Caco-2 (cell line): ENCODE measurements at places on chromosomes 7 and 10.
A peak's percentile ranks its signal among the peaks of the same experiment; 100 is the strongest.

- no peaks in the 10 kb centered on the region; the same call in 1 of the 2 replicates for H3K36me3 ChIP-seq
- no peaks in the 10 kb centered on the region for H3K4me1 ChIP-seq
- no peak overlapping the region for H3K27ac ChIP-seq
- no peak for DNase-seq
These were observed 28.8 kb downstream of the TSPAN15 start for GRCh38 chr10:69480068-69480412.

DNA sequence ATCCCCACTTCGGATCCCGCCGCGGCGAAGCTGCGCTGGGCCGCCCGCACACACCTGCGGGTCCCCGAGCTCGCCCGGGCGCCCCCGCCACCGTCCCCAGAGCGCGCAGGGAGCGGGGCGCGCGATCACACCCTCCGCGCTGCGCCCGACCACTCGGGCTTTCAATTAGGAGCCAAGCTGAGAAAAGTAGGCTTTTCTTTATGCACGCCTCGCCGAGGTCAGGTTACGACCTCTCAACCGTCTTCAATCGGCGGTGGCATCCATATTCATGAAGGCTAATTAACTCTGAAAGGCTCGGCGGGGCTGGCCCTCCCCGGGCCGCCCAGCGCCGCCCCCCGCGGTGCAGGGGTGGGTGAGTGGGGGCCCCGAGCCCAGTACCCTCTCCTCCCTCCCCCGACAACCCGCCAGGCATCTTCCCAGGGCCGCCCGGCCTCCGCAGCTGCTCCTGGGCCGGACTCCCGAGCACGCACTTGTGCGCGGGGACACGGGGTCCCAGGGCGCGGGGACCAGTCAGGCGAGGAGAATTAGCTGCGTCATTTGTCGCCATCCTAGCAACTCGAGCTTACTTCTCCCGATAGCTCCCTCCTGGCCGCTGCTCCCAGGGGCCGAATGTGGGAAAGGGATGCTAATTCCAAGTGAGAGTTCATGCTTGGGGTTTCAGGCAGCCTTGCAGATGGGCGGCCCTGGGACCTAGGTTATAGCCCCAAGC is 155.5 kb upstream of the LYZL2 start:
- H3K27me3 ChIP-seq: peaks cover 1% of the 10 kb centered on the region; the same call in 1 of the 2 replicates
- no peak overlapping the region for H3K27ac ChIP-seq
- peak overlapping the region; percentile 24 for H3K4me3 ChIP-seq
- no peaks in the 10 kb centered on the region for H3K4me1 ChIP-seq
- H3K36me3 ChIP-seq: no peaks in the 10 kb centered on the region

DNA sequence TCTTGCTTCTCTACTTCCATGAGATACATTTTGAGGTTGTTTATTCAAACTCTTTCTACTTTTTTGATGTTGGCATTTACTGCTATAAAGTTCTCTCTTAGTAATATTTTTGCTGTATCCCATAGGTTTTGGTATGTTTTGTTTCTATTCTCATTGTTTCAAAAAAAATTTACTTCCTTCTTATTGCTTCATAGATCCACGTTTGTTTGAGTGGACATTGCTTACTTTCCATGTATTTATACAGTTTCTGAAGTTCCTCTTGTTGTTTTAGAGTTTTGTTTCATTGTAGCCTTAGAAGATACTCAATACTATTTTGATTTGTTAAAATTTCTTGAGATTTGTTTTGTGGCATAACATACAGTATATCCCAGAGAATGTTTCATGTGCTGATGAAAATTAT is 13.7 kb downstream of the TAS2R40 start:
- H3K36me3 ChIP-seq: no peaks in the 10 kb centered on the region
- no peak overlapping the region for H3K4me3 ChIP-seq
- no peak overlapping the region for H3K27ac ChIP-seq
- no peak for DNase-seq
- no peaks in the 10 kb centered on the region for H3K27me3 ChIP-seq

DNA sequence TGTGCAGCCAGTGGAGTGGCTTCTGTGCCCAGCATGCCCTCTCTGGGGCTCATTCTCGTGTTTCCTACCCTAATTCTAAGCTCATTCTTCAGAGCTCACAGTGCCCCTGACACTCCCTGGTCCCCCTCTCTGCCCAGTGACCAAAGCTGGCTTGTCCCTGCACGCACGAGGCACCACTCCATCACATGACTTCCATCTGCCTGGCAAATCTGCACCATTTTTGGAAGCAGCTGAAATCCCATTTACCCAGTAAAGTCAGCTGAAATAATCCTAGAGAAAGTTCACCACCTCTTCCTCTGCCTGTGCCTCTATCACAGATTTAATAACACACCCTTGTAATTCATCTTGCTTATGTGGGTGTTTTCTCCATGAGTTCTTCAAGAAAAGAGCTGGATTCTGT is 616.9 kb downstream of the PTPRN2 start:
- DNase-seq: no peak
- H3K27me3 ChIP-seq: no peaks in the 10 kb centered on the region
- no peaks in the 10 kb centered on the region for H3K4me1 ChIP-seq
- H3K36me3 ChIP-seq: no peaks in the 10 kb centered on the region
- H3K27ac ChIP-seq: no peak overlapping the region

DNA sequence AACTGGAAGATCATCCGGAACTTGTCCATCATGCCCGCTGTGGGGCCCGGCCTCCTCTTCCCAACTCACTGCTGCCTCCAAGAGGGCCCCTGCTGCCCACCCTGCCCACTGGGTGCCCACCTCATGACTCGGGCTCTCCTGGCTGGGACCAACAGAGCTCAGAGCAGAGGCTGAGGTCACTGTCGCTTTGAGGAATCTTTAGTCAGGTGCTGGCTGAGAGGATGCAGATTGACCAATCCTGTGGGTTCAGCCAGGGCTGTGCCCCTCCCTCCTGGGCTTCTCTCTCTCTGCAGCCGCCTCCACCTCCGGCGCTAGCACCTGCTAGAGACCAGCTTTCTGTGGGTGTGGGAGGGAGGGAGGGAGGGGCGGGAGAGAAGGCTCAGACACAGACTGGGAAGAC is at the start of gene CALHM1:
CALHM1 (minus strand) TSS at position 181 of the 400 bp plus-strand sequence; CDS start at position 32, 149 bp downstream.
- no peaks in the 10 kb centered on the region for H3K27me3 ChIP-seq
- H3K4me1 ChIP-seq: no peaks in the 10 kb centered on the region
- peak; percentile 66 for DNase-seq
- H3K27ac ChIP-seq: no peak within 1 kb of the TSS
- H3K4me3 ChIP-seq: no peak within 1 kb of the TSS

GRCh38 chr7:152521420-152522337 is 85.9 kb upstream of the KMT2C start:
- H3K36me3 ChIP-seq: no peaks in the 10 kb centered on the region
- DNase-seq: peak; percentile 22
- H3K4me3 ChIP-seq: no peak overlapping the region
- H3K27me3 ChIP-seq: no peaks in the 10 kb centered on the region
- no peaks in the 10 kb centered on the region for H3K4me1 ChIP-seq

- no peak overlapping the region for H3K4me3 ChIP-seq
- no peaks in the 10 kb centered on the region for H3K27me3 ChIP-seq
- DNase-seq: no peak
- H3K36me3 ChIP-seq: no peaks in the 10 kb centered on the region
These were observed 6.3 kb downstream of the LIPJ start for GRCh38 chr10:88592906-88593305.

GRCh38 chr7:116292381-116292780 is 82.0 kb downstream of the TES start:
- no peaks in the 10 kb centered on the region for H3K27me3 ChIP-seq
- no peaks in the 10 kb centered on the region for H3K4me1 ChIP-seq
- no peaks in the 10 kb centered on the region for H3K36me3 ChIP-seq
- no peak overlapping the region for H3K27ac ChIP-seq
- no peak for DNase-seq
- no peak overlapping the region for H3K4me3 ChIP-seq

GRCh38 chr7:127997226-127997922 is 33.9 kb downstream of the LRRC4 start:
- H3K4me3 ChIP-seq: no peak overlapping the region
- DNase-seq: no peak
- H3K27ac ChIP-seq: peak overlapping the region; percentile 16
- peaks cover 30% of the 10 kb centered on the region for H3K4me1 ChIP-seq

DNA sequence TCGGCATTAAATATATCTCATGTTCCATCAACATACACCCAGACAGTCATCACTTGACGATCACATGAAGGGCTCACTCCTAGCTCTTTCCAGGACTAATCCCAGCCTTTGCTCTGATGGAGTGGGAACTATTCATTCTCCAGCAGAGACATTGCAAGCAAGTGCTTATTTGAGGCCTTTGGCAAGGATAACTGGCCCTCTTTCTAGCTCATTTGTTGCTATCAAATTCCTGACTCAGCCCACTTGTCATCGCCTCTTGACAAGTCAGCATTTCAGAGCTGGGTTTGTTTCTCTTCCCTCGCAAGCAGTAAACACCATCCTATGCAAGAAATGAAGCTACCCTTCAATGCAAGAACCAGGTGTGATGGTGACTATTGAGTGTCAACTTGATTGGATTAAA is 1165.7 kb upstream of the AUTS2 start:
- H3K36me3 ChIP-seq: no peaks in the 10 kb centered on the region
- H3K27ac ChIP-seq: no peak overlapping the region
- no peak for DNase-seq
- no peaks in the 10 kb centered on the region for H3K27me3 ChIP-seq
- H3K4me1 ChIP-seq: no peaks in the 10 kb centered on the region

DNA sequence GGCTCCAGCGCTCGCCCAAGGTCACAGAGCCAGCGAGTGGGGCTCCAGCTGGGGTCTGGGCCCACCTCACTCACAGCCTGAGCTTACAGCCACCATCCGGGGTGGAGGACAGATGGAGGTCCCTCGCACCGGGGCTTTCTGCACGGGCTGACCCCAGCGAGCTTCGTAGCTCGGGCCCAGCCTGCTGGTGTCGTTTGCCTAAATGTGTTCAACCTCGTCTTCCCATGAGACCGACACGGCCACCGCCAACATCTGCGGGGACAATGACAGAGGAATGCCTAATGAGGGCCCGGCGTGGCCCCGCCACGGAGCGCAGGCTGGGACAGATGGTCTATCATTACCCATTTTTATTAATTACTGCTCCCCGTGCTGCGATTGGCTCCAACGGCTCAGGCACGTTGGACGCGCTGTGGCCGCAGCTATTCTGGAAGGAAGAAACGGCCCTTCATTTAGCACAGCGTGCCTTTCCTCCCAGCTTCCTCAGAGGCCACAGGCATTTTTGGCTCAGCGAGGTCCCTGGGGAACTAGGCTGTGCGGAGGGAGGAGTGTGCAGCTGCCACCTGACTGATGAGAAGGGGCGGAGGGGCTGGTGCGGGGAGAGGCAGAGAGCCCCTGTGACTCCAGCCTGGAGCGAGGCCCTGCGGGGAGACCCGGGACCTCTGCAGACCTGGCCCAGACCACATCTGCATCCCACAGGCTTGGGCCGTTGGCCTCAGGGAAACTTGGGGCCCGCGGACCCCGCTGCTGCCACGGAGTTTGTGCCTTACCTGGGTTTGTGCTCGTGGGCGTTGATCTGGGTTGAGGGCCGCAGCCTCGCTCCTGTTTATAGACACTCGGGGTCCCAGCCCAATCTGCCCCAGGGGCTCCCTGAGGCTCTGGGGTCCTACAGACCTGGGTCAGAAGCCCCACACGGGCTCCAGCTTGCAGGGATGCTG is 22.9 kb upstream of the ELFN1 start:
- no peak overlapping the region for H3K4me3 ChIP-seq
- no peak overlapping the region for H3K27ac ChIP-seq
- no peak for DNase-seq
- no peaks in the 10 kb centered on the region for H3K36me3 ChIP-seq

DNA sequence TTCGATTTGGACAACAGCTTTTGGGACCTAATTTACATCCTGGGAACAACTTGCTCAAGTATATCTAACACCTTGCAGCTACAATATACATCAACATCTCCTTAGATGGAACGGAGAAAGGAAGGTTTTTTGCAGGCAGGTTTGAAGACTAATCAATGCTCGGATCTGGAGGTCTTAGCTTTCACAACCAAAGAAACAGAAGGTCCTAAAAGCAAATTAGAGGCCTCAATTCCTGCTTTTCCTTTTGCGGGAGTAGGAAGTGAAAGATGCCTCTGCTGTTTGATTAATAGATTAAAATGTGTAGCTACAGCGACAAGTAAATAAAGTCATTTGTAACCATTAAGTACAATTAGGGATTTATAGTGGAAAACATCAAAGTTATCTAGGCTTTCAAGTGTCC is 3.7 kb upstream of the SP8 start:
- H3K27ac ChIP-seq: no peak overlapping the region
- H3K4me3 ChIP-seq: no peak overlapping the region
- no peak for DNase-seq
- no peaks in the 10 kb centered on the region for H3K36me3 ChIP-seq

- H3K4me3 ChIP-seq: no peak overlapping the region
- H3K27ac ChIP-seq: no peak overlapping the region
- no peak for DNase-seq
- H3K27me3 ChIP-seq: no peaks in the 10 kb centered on the region
- H3K36me3 ChIP-seq: peaks cover 2% of the 10 kb centered on the region; the same call in 1 of the 2 replicates
- no peaks in the 10 kb centered on the region for H3K4me1 ChIP-seq
These were observed 89.3 kb upstream of the ZNF746 start for GRCh38 chr7:149586646-149587645.

- peaks cover 27% of the 10 kb centered on the region for H3K4me1 ChIP-seq
- no peak overlapping the region for H3K4me3 ChIP-seq
- no peak for DNase-seq
- H3K27me3 ChIP-seq: no peaks in the 10 kb centered on the region
These were observed 10.2 kb upstream of the COBL start for GRCh38 chr7:51326656-51327286.

DNA sequence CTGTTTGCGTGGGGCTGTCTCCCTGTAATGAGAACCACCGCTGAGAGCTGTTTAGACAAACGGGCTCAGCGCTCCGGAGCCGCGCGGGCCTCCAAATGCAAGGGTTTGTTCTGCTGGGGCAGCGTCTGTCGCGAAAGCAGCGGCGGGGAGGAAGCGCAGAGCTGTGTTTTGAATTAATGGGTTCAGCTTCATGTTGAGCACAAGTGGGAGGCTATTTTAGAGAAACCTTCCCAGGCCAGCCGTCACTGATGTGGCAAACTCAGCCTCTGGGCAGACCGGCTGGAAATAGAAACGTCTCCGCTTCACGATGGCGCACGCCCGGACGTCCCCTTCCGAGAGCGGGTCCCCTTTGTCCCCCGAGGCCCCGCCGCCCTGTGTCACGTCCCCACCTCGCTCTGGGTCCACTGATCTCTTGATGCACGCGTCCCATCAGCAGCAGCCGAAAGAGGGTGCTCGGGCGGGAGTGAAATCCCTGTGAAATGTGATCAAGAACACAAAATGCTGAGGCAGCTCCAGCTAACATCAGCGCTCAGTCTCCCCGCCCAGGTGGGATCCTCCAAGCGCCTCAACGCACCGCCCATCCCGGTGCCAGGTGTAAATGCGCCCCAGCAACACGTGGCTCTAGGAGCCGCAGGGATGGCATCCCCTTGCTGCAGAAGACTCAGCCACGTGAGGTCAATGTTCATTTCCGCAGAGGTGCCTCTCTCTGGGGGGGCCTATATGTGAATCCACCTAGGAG is 44.9 kb downstream of the BAMBI start:
- H3K4me1 ChIP-seq: peaks cover 23% of the 10 kb centered on the region
- no peaks in the 10 kb centered on the region for H3K27me3 ChIP-seq
- H3K27ac ChIP-seq: peak overlapping the region; percentile 75
- DNase-seq: peak; percentile 66
- peak overlapping the region; percentile 68 for H3K4me3 ChIP-seq

DNA sequence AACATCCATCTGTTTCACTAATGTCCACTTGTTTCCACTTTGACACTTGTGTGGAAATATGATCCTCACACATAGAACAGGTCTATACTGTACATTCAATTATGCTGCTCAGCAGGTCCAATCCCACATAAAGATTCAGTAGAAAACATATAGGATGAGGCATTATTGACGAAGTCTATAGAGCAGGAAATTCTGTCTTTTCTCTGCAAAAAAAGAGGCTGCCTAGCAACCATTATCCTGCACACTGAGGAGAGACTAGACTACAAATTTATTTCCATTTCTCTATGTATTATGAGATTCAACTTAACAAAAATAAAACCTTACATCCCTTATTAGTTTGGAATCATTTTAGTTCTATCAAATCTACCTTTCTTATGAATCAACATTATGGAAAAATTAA is 204.6 kb upstream of the POM121L12 start:
- DNase-seq: no peak
- H3K4me3 ChIP-seq: no peak overlapping the region
- H3K36me3 ChIP-seq: no peaks in the 10 kb centered on the region
- H3K27ac ChIP-seq: no peak overlapping the region
